ENCODE measurements at places on chromosomes 13 and 19.
A peak's percentile ranks its signal among the peaks of the same experiment; 100 is the strongest.

DNA sequence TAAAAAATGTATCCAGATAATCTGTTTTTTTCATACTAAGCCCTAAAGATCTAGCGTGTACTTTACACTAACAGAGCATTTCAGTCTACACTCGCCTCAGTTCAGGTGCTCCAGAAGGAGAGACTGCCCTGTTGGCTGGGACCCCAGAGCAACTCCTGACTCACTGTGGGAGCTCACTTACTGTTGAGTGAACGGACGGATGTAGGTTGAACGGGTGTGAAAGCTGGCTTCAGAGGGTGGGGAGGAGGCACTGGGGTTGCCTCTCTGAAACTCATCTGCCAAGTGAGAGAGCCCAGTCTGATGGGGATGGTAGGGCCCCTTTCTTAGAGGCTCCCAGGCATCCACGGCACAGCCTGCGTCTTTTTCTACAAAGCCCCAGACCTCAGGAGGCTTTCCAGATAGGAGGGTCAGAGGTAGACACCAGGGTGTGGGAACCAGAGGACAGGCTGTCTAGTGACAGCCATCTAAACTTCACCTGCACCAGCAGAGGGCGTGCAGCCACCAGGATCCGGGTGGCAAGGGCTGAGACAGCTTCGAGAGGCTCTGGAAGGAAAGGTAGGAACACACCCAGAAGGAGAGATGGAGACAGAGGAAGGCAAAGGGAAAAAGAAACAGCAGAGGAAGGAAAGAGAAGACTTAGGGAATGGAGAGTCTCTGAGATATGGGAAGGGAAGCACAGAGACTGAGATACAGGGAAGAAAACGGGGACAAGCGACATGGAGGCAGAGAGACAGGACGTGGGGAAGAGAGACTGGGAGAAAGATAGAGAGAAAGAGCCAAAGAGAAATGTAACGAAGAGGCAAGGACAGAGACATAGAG, 3.7 kb downstream of the KASH5 start:
- peak; percentile 63 for DNase-seq

- peak; percentile 18 for DNase-seq
These were observed 63.9 kb upstream of the STARD13 start for GRCh38 chr13:33349288-33349985.

DNA sequence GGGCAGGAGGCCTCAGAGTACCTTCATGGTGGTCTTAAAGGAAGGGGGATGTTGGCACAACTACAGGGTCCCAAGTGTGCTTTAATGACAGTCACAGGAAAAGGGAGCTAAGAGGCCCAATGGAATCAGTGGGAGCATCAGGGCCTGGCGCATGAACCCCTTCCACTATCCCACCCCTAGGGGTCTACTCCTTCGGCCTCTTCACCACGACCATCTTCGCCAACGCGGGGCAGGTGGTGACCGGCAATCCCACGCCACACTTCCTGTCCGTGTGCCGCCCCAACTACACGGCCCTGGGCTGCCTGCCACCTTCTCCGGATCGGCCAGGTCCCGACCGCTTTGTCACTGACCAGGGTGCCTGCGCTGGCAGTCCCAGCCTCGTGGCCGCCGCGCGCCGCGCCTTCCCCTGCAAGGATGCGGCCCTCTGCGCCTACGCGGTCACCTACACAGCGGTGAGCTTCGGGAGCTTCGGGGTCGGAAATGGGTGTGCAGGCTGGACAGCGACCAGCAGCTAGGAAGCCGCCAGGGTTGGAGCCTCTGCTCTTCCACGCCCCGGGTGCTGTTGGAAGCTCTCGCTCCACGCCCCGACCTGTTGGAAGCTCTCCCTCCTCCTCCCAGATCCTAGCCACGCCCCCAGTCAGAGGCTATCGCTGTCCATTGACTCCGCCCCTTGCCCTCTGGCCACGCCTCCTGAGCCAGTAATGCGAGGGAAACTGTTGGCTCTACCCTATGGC, 6.0 kb downstream of the PLPPR2 start:
- no peak for DNase-seq

GRCh38 chr13:83007226-83007625, 875.0 kb downstream of the SLITRK1 start:
- no peak for DNase-seq

GRCh38 chr13:32783067-32783466, 196.8 kb downstream of the PDS5B start:
- no peak for DNase-seq

- no peak for DNase-seq
These were observed 5.0 kb downstream of the IZUMO4 start for GRCh38 chr19:2101417-2102335.

DNA sequence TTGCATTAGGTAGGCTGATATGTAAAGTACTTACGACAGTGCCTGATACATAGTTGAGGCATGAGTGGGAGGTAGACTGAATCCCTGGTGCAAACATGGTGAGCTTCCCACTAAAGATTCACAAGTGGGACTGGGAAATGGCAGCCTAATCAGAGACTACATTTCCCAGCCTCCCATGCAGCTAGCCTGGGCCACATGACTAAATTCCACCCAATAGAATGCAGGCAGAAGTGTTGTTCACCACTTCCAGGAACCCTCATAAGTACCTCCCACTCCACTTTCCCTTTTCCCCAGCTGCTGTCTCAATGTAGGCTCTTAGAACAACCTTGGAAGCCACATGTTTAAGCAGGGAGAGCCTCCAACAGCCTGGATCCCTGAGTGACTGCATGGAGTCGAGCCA, 104.9 kb downstream of the CACNA1A start:
- no peak for DNase-seq

DNA sequence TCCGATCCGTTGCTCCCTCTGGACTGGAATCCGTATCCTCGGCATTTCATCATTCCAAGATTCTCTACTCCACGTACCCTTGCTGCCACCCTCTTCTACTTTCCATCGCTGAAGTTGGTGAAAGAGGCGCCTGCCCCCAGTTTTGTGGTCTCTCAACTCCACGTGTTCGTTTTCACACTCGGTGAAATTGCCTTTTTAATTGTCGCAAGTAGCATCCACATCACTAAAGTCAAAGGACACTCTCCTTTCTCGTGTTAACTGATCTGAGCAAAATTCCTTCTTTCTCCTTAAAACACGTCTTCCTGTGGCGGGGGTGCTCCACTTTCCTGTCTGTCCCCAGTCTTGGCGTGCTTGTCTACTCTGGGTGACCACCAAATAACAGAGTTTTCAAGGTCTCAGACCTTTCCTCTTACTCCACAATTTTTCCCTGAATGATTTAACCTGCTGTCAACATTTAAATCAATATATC, 1.1 kb upstream of the TMTC4 start:
- no peak for DNase-seq

DNA sequence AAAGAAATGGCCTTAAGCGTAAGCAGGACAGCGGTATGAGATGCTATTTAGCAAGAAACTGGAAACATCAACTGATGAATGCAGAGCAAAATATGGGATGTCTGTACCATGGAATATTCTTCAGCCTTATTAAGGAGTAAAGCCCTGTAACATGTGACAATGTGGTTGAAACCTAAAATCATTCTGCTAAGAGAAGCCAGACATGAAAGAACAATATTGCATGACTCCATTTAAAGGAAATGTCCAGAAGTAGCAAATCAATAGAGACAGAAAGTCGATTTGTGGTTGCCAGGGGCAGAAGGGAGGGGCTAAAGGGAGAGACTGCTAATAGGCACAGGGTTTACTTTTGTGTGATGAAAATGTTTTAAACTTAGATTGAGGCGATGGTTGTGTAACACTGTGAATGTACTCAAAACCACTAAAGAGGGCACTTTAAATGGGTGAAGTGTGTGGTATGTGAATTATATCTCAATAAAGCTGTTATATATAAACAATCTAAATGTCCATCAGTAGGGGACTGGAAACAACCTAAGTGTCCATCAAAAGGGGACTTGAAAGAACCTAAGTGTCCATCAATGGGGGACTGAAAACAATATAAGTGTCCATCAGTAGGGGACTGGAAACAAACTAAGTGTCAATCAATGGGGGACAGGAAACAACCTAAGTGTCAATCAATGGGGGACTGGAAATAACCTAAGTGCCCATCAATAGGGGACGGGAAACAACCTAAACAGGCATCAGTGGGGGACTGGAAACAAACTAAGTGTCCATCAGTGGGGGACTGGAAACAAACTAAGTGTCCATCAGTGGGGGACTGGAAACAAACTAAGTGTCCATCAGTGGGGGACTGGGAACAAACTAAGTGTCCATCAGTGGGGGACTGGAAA, 45.4 kb downstream of the CCL25 start:
- no peak for DNase-seq

DNA sequence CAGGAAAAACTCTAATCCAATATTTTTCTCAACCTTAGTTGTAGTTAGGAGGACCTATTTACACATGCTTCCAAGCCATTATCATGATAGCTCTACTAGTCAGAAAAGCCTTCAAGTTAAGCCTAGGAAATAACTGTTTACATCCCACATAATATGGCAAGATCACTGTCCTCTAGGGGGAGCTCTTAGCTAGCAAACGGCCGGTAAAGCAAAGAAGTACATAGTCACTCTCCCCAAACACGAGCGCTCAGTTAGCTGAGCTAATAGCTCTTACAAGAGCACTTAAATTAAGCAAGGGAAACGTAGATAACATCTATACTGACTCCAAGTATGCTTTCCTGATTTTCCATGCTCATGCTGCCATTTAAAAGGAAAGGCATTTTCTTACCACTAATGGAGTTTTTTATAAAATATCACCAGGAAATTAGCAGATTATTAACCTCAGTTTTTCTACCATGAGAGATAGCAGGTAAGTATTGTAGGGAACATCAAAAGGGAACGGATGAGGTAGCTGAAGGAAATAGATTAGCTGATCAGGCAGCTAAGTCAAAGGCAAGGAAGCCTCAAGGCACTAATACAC, 100.6 kb upstream of the PABPC3 start:
- peak; percentile 39 for DNase-seq

DNA sequence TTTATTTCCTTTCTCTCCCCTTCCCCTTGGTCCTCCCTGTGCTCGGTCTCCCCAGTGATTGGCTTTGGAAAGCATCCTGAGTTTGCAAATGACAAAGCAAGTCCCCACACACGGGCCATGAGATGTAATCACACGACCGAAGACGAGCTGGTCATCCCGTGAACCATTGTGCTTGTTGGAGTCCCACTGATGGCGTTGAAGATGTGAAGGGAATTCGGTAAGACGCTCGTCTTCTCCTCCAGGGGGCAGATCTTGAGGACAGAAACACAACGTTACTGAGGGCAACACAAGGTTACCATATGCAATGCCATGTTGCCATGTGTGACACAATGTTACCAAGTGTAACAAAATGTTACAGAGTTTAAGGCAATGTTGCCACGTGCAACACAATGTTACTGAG, 42.0 kb upstream of the SLC15A1 start:
- DNase-seq = no peak

- no peak for DNase-seq
These were observed 1.0 kb upstream of the PCDH8 start for GRCh38 chr13:52849291-52850071.

- DNase-seq = no peak
These were observed 101.2 kb downstream of the ATP11A start for GRCh38 chr13:112790735-112791641.

- peak; percentile 64 for DNase-seq
These were observed 14.3 kb downstream of the BCKDHA start for GRCh38 chr19:41411968-41412265.

GRCh38 chr13:97273341-97273831, 51.3 kb downstream of the MBNL2 start:
- no peak for DNase-seq

DNA sequence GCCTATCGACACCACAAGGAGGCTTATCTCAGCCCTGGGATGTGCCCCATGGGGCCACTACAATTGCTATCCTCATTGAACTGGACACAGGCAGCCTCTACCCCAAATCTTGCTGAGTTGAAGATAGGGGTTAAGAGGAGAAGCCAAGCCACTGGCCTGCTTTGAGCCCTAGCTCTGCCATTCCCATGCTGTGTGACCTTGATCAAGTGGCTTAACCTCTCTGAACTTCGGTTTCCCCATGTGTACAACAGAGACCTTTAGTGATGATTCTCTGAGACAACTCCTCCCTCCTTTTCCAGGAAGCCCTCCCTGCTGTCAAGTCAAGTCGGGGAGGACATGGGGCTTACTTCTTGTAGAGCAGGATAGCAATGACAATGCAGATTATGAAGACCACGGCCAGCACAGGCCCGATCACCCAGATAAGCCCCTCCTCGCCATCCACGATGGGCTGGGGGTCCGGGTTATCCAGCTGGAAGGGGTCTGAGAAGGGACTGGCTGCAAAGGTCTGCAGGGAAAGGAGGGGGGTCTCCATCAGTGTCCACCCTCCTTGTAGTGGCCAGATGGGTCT, 121.6 kb downstream of the PTPRS start:
- no peak for DNase-seq

- DNase-seq = no peak
These were observed 28.8 kb downstream of the TSSK6 start for GRCh38 chr19:19486343-19487076.

- DNase-seq = no peak
These were observed 137.7 kb downstream of the SOX1 start for GRCh38 chr13:112204346-112205327.

GRCh38 chr19:13255719-13256059, 105.5 kb downstream of the IER2 start:
- DNase-seq = no peak

DNA sequence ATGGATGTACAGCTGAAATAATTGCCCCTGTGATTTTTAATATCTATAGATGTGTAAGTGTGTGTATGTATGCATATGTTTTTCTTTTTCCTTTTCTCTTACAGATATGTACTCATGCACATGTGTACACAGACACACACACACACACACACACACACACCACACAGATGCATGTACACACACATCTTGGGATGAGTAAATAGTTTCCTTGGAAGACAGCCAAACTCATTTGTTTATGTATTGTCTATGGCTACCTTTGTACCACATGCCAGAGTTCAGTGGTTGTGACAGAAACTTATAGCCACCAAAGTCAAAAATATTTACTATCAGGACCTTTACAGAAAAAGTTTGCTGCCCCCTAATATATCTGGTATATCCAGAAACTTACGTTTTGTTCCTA, 192.6 kb downstream of the MAB21L1 start:
- DNase-seq = no peak

GRCh38 chr19:1057176-1057855, 9.7 kb upstream of the ARHGAP45 start:
- no peak for DNase-seq

- DNase-seq = no peak
These were observed 49.0 kb upstream of the POMP start for GRCh38 chr13:28609926-28610325.

DNA sequence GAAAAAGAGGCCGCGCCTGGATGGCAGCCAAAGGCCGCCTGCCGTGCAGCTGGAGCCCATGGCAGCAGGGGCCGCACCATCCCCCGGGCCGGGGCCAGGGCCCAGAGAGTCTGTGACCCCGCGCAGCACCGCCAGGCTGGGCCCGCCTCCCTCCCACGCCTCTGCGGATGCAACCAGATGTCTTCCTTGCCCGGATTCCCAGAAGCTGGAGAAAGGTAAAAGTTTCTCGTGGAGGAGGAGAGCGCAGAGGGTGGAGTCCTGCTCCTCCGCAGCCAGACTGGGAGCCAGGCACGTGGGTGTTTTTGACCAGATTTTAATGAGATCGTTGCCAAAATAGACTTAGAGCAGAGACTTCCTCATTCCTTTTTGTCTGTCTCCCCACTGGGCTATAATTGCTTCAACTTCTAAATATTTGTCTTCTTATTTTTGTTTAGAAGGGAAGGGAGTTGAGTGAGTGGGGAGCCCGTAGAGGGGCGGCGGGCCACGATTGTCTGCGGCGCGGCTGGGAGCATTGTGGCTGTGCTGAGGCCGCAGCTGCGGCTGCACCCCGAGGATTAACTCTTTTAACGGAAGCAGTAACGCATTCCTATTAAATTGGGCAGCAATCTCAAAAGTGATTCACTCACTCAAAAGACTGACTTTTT, 22.8 kb upstream of the NDUFS7 start:
- DNase-seq = no peak

- DNase-seq = no peak
These were observed 18.1 kb downstream of the RCBTB2 start for GRCh38 chr13:48514793-48515192.

GRCh38 chr19:41959056-41960053, at the start of gene RABAC1:
Gene RABAC1 (minus strand): TSS chr19:41959321. CDS start chr19:41959292, 29 bp downstream.
- DNase-seq = peak; percentile 83

Measured in gastrocnemius medialis (tissue), 4 donors.